Stimulated activated CD4-positive, alpha-beta T cell treated with anti-CD3 and anti-CD28 coated beads, Interleukin-4, amount 100 ng/mL, for 48 hours (primary cell): ENCODE measurements at places on chromosomes 7 and 10.

GRCh38 chr10:102557569-102557968 lies 53.8 kb downstream of the SUFU start:
- no peak for DNase-seq

DNA sequence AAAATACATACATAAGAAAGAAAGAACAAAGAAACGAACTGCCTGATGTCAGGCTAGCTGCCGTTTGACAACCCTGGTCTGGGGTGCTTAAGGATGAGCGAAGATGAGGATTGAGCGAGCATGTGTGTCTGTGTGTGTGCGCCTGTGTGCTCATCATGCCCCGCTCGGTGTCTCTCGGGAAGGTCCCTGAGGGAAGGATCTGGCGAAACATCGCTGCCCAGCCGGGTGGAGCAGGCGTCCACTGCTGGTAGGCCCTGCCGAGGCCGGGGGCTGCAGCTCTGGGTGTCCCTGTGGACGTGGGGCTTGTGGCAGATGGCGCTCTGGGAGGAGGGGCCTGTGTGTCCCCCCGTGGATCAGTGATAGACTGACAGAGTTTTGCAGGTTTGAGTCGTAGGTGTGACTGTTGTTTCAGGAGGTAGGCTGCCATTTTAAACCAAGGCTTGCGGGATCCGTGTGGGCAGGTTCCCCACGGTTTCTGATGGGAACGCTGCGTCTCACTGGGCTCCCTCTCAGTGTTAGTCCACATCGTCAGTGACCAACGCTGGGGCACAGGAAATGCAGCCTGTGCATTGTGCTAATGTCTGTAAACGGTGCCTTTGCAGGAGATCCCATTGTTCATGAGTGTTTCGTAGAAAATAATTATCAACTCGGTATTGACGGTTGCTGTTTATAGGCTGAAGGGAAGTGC lies 5.9 kb upstream of the SUN1 start:
- no peak for DNase-seq

- DNase-seq: no peak
Observed at GRCh38 chr7:149292462-149292823, 30.4 kb downstream of the ZNF783 start.

GRCh38 chr10:117934477-117934876 lies 112.3 kb downstream of the RAB11FIP2 start:
- DNase-seq: no peak

DNA sequence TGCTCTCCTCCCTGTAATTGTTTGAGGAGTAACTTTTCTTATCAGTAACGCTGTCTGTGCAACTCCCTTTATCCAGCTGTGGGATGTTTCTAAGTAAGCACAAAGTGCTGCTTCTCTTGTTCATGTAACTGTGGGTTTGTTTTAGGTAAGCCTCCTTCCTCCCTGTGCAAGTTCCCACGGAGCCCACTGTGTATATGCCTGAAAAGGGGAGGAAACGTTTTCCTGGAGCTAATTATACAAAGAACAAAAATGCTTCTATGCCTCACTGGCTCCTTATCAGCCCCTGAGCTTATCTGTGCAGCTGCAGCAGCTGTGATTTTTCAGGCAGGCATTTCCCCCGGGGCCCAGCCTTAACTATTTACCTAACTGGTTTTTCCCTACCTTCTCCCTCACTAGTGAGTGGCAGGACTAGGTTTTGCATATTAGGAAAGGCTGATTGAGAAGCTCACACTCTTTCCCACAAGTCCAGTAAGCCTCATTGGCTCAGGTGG lies 593.4 kb upstream of the GHITM start:
- DNase-seq: no peak

GRCh38 chr7:121546632-121547543 lies 150.8 kb upstream of the FAM3C start:
- no peak for DNase-seq

DNA sequence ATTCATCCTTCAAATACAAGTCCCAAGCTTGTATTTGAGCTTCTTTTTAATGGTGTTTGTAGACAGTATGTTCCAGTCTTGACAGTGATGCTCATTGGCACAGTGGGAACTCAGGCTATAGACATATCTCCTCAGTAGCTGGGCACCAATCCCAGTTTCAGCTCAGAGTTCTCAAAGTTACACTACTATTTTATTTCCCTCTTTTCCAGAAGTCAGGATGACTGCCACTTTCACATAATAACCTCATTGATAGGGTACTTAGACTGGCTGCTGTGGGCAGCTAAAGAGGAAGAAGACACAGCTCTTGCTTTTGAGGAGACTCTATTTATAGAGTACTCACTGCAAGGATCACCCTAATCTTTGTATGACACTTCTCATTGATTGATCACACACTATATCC lies 2.4 kb downstream of the GBF1 start:
- DNase-seq: no peak

DNA sequence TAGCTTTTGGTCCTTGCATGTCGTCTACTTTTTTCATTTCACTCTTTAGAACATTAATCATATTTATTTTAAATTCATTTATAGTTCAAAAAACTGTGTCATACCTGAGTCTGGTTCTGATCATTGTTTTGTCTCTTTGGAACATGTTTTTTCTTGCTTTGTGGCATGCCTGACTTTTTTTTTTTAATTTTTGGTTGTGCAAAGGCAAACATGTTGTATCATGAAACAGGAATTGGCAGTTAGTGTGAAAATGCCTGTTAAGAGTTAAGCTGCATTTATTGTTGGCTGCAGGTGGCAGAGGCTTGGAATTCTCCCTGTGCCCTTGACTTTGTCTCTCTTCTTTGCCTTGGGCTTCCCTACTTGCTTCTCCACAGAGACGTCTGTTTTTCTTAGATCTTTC lies 525.0 kb upstream of the ADARB2 start:
- no peak for DNase-seq

DNA sequence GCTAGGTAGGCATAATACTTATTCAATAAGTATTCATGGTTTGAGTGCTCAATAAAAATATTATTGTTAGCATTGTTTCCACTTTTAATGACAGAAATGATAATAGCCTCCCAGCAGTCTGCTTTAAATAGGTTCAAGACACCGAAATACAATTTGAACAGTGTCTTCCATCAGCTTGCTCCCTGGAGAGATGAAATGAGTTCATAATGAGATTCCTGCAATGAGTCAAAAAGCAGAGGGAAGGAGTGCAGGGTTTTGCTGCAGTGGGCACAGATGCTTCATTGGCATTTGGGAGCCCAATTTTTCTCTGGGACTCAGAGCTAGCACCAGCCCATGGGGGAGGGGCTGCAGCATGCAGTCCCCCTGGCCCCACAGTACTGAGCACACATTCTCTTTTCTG lies 32.6 kb upstream of the CHCHD3 start:
- no peak for DNase-seq

GRCh38 chr7:69545175-69545574 lies 53.1 kb upstream of the AUTS2 start:
- no peak for DNase-seq

DNA sequence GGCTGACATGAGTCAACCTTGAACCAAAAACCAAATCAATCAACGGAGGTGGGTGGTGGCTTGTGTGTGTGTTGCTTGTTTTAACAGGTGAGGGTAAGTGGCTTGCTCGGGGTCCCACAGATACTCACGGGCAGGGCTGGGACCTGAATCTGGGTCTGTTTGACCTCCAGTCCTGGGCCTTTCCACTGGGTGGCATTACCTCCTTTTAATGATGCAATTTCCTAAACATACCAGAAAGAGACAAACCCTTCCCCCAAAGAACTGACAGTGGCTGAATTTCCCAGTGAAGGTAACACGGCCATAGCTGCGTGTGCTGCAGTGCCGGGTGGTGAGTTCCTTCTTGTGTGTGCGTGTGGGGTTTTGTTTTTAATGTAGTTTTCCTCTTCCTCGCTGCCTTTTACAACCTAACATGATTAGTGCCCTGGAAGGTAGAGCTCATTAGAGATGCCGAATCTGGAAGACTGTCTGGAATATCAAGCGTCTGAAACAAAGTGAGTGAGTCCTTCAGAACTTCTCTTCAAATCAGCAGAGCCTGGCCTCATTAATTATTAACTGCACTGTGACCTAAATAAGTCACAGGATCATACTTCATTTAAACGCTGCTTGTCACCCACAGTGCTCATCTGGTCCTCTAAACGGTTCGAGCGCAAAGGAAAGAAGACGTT lies 166.1 kb upstream of the TCERG1L start:
- no peak for DNase-seq

DNA sequence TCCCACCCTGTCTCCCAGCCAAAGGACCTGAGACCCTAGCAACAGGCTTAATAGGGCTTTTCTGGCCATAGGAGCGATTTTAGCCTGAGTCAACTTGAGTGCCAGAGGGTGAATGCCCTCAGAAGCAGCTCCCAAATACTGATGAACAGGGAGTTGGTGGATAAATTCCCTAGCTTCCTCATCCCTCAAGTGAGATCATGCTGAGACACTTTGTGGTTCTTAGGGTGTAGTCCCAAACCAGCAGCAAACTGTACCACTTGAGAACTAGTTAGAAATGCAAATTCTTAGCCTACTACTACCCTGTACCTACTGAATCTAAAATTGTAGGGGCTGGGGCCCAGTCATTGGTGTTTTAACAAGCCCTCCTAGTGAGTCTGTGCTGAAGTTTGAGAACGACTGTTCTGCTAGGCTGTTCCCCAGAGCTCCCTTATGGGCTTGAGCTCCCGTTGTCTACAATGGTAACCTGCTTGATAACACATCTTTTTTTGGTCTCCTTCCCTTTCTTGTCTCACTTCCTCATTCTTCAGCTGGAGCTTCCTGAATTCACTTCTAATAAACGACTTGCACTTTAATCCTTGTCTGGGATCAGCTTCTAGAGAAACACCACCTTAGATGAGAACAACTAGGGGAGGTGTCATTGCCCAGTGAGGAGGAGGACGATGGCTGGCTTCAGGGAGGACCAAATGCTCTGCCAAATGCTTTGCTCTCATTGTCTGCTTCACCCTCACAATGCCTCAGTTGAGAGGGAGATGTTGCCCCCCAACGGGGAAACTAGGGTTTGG lies 18.2 kb upstream of the CDH23 start:
- DNase-seq: no peak

- no peak for DNase-seq
Observed at GRCh38 chr7:90580051-90580450, 16.1 kb upstream of the CDK14 start.

GRCh38 chr7:108808549-108809266 lies 239.0 kb downstream of the DNAJB9 start:
- DNase-seq: no peak

- DNase-seq: peak; percentile 53
Observed at GRCh38 chr7:101743241-101743994, 74.0 kb upstream of the CUX1 start.

GRCh38 chr10:132834891-132835847 lies 49.2 kb upstream of the NKX6-2 start:
- DNase-seq: no peak

GRCh38 chr7:81873559-81873958 lies 103.7 kb upstream of the HGF start:
- DNase-seq: no peak

DNA sequence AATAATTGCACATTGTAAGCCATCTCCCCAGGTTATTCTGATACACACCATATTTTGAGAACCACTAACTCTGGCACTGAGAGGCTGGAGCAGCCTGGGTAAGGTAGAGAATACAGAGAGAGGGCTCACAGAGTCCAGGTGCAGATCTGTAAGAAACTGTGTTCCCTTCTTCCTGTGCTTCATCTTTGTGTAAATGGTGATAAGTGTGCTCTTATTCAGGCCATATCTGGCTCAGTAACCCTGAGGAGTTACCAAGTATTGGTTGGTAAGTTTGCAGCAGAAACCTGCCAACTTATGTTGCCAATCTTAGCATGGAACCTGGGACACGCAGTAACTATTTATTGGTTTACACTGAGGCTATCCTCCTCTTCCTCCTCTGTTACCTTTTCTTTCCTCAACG lies 16.2 kb upstream of the ICA1 start:
- DNase-seq: no peak

DNA sequence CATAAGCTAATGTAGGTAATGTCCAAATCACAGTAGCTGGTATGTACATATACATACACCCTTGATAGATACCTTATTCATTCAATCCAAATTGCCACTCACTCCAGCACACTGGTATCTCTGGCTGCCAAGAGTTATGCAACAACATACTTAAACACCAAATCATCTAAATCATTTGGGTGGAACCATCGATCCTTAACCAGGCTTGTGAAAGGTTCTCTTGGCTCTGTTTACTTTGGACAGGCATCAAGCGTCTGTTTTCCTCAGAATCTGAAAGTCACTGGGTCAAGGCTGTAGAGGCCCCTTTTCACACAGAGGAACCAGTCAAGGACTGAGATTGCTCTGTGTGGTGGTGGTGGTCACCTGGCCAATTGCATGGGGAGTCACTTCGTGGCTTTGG lies 24.6 kb downstream of the JAZF1 start:
- DNase-seq: no peak

GRCh38 chr10:126437635-126438406 lies 49.5 kb upstream of the ADAM12 start:
- no peak for DNase-seq

GRCh38 chr7:43201912-43202311 lies 89.5 kb downstream of the HECW1 start:
- no peak for DNase-seq

GRCh38 chr10:48456361-48456804 lies 148.5 kb downstream of the ARHGAP22 start:
- DNase-seq: no peak

GRCh38 chr7:30347226-30348082 lies 63.1 kb downstream of the ZNRF2 start:
- DNase-seq: no peak

- no peak for DNase-seq
Observed at GRCh38 chr7:4638781-4639575, 43.1 kb upstream of the FOXK1 start.

GRCh38 chr7:2926120-2926895 lies 82.2 kb upstream of the GNA12 start:
- no peak for DNase-seq

- no peak for DNase-seq
Observed at GRCh38 chr10:15719899-15720634, at the start of gene ITGA8. ITGA8 (minus strand) TSS chr10:15719922; CDS start chr10:15719771, 151 bp downstream.

GRCh38 chr10:125232841-125233240 lies 72.5 kb upstream of the CTBP2 start:
- no peak for DNase-seq

- DNase-seq: no peak
Observed at GRCh38 chr7:144728551-144728950, 107.3 kb downstream of the TPK1 start.

GRCh38 chr7:106613848-106614560 lies 47.0 kb downstream of the CCDC71L start:
- no peak for DNase-seq

- DNase-seq: peak; percentile 21
Observed at GRCh38 chr7:2353113-2353935, 1.3 kb upstream of the EIF3B start.

DNA sequence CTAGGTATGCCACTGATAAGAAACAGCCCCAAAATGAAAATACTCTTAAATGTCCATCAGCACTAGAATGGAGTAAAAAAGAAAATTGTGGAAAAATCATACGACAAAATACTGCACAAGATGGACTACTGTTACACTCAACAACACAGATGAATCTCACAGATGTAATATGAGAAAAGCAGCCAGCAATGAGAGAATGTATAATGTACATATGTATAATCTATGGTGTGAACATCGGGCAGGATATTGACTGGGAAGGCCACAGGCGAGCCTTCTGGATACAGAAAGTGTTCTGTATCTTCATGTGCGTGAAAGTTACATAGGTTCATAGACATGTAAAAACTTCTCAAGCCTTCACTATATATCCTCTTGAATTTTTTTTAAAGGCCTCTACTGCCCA lies 212.6 kb downstream of the PARD3 start:
- DNase-seq: no peak

GRCh38 chr7:66930341-66930740 lies 9.3 kb downstream of the TMEM248 start:
- no peak for DNase-seq

- no peak for DNase-seq
Observed at GRCh38 chr10:19874791-19875190, 58.6 kb downstream of the PLXDC2 start.

GRCh38 chr7:23345601-23346000 lies 46.5 kb downstream of the MALSU1 start:
- DNase-seq: no peak
